T-helper 17 cell (primary cell): ENCODE measurements at places on chromosomes 11 and 22.

- DNase-seq, result no peak
Measured at GRCh38 chr22:49726022-49726681, 101.5 kb downstream of the BRD1 start.

DNA sequence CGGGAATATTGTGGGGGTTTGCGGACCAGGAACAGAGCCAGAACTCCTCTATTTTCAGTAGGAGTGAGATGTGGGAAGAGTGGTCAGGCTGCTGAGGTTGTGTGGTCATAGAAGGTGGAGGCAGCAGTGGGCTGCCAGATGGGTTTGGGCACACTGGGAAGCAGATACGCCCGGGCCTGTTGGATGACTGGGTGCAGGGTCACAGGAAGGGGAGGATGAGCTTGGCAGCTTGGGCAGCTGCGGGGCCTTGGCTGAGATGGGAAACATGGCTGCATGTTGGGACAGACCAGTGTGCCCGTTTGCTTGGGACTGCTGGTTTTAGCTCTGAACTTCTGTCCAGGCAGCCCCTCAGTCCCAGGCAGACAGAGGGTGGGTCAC, 11.4 kb downstream of the SHANK3 start:
- no peak for DNase-seq

GRCh38 chr11:74543991-74544390, 48.4 kb upstream of the POLD3 start:
- no peak for DNase-seq

GRCh38 chr22:39468487-39469325, 11.9 kb downstream of the MGAT3 start:
- no peak for DNase-seq

DNA sequence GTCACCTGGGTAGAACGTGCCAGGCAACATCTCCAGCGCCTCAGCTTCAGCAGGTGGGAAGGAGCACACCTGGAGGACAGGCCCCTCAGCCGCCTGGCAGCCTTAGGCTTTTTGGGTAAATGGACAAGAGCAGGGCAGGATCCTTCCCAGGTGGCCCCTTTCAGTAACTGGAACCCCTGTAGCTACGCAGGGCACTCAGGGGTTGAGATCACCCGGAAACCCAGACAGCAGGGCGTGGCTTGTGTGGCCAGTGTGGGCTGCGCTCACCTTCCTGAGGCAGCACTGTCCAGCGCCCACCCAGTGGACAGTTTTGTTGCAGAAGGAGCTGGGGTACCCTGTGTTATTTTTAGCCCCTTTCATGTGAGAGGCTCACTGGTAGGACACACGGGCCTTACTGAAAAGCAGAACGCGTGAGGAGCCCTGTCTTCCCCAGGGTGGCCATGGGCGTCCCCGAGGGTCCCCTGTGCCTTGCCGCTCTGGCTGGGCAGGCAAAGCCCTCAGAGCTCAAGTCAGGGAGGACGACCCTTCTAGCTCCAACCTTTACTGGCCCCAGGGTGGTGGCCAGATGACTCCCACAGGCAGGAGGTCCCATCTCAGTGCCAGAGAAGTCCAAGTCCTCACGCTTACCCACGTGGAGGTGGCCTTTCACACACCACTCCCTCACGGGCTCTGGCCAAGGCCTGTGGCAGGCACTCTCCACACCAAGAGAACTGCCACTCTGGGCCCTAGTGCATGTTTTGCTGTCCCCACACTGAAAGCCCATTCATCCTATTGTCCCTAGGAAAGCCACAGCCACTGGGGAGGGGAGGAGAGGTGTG, 75.8 kb downstream of the CTTN start:
- DNase-seq, result no peak

DNA sequence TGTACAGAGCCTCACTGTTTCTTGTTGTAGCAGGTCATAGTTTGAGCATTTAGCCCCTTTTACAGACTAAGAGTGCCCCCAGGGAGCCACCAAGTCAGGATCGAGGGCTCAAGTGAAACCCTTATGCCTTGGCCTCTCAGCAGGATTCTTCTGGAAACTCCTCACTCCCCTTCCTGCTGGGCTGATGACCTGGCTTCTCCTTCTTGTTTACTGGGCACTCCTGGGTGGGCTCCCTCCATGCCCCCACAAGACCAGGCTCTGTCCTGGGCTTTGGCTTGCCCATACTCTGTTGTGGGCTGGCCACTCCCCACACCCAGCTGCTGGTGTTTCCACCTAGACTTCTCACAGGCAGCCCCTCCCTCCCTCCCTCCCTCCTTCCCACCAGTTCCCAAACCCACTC, 69.6 kb downstream of the MED15 start:
- no peak for DNase-seq

- DNase-seq, result no peak
Measured at GRCh38 chr22:23787600-23787896, 782 bp downstream of the SMARCB1 start.

DNA sequence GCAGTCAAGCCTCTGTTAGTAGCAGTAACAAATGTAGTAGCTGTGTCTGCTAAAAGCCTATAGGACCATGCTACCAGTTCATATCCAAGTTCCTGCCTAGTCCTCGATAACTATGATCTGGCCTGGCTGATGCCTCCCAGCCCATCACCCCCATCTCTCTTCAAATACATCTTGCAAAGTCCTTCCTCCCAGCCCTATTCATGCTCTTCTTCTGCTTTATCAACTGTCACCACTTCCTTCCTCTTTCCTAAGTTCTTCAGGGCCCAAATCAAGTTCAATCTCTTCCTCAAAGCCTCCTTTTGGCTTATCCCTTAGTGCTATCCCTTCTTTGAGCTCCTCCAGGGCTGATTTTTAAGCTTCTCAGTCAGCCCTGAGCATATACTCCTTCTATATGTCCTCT, 150.9 kb upstream of the THY1 start:
- DNase-seq, result no peak

DNA sequence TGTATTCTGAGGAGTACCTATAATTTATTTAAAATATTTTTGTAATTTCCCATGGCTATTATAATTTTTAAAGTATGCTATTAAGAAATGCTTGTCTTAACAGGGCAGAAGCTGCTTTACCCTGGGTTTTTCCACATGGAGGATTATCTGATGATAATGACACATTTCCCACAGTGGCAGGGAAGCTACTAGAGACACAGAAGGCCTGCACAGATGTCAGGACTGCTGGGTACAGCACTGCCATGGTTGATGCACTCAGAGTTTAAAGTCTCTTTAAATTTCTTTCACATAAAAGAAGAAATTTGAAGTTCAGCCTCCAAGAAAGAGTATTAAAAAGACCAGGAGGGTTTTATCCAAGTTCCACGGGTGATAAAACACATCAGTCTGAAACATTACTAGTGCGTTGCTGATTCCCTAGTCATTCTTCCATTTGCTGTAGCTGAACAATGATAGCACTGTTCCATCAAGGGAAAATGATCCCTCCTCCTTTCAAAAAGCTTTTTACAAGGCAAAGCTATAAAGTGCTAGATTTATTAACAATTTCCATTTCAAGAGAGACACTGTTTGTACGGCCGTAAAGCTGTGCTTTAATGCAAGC, 363.0 kb downstream of the CNTN5 start:
- no peak for DNase-seq

GRCh38 chr11:129785383-129786111, 30.1 kb upstream of the TMEM45B start:
- no peak for DNase-seq

DNA sequence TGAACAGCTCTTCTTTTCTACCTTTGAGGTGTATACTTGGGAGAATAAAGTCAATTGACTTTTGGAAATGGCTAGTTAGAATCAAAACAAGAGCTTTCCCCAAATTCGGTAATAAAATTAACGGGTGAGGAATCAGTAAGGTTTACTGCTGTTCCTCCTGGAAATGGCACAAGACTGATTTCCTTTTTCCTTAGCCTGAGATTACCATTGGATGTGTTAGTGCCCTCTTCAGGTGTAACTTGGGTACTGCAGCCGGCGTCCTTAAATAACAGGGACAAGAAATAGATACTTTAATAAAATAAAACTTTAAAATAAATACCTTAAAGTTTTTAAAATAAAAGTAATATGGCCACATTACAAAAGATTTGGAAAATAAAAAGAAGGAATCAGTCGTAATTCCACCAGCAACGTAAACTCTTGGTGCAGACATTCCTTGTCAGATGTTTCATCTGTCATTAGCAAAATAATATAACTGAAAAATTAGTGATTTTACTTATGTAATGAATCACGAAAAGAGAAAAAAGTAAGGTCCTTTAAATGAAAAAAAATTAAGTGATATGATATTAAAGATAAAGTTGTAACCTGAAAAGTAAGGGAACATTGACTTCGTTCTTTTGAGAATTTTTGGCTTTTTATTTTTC, 29.7 kb downstream of the ZFTA start:
- peak; percentile 54 for DNase-seq

- no peak for DNase-seq
Measured at GRCh38 chr11:12411806-12412727, 34.7 kb downstream of the PARVA start.

DNA sequence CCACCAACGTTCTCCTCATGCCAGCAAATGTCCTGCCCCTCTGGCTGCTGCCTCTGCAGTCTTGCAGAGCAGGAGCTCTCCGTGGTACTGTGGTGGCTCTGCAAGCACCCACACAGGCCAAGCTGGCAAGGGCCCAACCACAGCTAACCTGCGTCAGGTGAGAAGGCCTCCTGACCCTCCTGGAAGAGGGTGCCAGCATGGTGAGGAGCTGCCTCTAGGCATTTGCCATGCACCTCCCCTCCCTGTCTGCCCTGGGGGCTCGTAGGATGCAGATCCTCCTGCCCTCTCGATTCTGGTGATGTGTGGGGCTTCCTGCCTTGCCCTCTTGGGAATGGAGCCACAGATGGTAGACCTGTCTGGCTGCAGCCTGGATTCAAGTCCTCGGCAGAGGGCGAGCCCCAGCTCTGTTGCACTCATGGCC, 1408.8 kb downstream of the TBC1D22A start:
- DNase-seq, result no peak

GRCh38 chr22:36901411-36902142, 11.9 kb upstream of the CSF2RB start:
- no peak for DNase-seq

GRCh38 chr11:132409573-132410355, 1039.3 kb downstream of the NTM start:
- DNase-seq, result no peak

- DNase-seq, result no peak
Measured at GRCh38 chr22:30214703-30215407, 31.7 kb downstream of the LIF start.

GRCh38 chr22:17911312-17911705, 113.1 kb downstream of the MICAL3 start:
- no peak for DNase-seq

DNA sequence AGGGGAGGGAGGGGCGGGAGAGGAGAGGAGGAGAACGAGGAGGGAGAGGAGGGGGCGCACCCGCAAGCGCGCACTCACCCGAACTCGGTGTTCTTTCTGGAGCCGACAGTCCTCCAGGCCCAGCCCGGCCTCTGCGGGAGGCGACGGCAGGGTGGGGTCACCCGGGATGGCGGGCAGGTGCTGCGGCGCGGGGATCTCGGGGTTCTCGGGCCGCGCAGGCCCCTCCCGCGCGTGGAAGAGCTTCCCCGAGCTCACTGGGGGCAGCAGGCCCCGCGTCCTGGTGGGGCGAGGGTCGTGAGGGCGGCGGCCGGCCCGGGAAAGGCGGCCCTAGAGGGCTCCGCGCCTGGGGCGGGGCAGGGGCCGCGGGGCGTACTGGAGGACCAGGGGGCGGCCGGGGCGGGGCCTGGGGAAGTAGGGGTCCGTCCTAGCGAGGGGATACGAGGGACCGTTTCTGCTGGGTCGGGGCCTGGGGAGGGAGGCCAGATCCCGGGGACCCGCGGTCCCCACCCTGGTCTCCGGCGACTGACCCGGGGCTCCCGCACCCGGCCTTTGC, 5.2 kb downstream of the LMNTD2 start:
- no peak for DNase-seq

DNA sequence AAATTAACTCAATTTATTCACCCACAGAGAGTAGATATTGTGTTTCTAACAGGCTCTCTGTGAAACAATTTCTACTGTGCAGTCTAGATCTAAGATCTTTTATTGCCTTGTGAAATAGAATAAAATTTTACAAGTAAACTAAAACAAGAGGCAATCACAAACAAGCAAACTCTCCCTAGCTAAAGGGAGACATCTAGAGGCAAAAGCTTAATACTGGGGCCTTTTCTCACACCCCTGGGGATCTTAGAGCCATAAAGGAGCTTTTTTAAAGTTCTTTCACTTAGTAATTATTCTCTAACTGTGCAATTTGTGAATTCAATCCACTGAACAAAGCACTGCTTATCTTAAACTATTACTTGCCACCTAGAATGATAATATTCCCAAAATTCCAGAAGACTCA, 19.7 kb downstream of the ALG9 start:
- no peak for DNase-seq

GRCh38 chr11:86797133-86797532, 3.2 kb upstream of the PRSS23 start:
- DNase-seq, result no peak

DNA sequence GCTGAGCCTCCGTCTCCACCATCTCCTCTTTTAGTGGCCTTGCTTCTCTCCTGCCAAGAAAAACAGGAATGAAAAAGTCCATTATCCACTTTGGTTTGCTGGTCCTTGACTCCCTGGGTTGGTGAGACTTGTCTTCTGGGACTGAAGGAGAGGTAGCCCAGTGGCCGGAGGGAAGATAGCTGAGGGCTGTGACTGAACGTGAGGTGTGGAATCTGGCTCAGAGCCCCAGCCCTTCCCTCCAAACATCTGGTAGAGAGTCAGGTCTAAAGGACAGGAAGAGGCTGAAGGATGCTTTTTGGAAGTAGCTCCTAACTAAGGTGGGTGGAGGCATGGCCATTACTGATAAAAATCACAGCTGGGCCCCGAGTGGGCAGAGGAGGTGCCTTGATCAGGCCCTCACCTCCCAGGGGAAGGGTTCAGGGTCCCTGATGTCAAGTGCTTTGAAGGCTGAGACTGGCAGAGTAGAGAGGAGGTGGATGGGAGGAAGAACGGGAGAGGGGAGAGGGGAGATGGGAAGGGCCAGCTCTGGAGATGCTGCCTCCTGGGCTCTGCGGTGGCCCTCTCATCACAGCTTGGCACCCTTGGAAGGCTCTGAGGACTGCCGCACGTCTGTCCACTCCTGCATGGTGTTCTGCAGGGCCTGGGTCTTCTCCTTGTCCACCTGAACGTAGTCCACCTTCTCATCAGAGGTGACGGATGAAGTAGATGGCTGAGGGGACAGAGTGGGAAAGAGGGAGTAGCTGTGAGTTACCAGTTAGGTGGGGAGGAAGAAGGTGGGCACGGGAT, 30.2 kb downstream of the USP35 start:
- DNase-seq, result no peak

GRCh38 chr11:33214187-33214586, 43.0 kb upstream of the HIPK3 start:
- no peak for DNase-seq

GRCh38 chr11:75371949-75372876, 20.8 kb upstream of the ARRB1 start:
- no peak for DNase-seq

DNA sequence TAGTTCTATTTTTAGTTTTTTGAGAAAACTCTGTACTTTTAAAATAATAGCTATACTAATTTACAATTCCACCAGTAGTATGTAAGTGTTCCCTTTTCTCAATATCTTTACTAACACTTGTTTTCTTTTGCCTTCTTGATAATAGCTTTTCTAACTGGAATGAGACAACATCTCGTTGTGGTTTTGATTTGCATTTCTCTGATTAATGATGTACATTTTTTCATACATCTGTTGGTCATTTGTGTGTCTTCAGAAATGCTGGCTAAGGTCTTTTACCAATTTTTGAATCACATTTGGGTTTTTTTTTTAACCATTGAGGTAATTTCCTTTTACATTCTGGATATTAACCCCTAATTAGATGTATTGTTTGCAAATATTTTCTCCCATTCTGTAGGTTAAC, 258.9 kb downstream of the DYNC2H1 start:
- DNase-seq, result no peak

- DNase-seq, result no peak
Measured at GRCh38 chr11:27882066-27882697, 181.9 kb upstream of the BDNF start.

- DNase-seq, result no peak
Measured at GRCh38 chr22:41274856-41275255, 11.1 kb downstream of the RANGAP1 start.
